ENCODE measurements at places on chromosomes 2 and 18.

GRCh38 chr2:44731505-44731904 lies 210.0 kb upstream of the SIX3 start:
- H3K36me3 ChIP-seq: no peaks in the 10 kb centered on the region
- no peak overlapping the region for H3K4me3 ChIP-seq
- H3K27ac ChIP-seq: no peak overlapping the region

GRCh38 chr2:176997792-176998169 lies 214.8 kb upstream of the HNRNPA3 start:
- no peak for DNase-seq
- peaks cover 5% of the 10 kb centered on the region for H3K4me1 ChIP-seq
- H3K27ac ChIP-seq: peak overlapping the region; percentile 23

DNA sequence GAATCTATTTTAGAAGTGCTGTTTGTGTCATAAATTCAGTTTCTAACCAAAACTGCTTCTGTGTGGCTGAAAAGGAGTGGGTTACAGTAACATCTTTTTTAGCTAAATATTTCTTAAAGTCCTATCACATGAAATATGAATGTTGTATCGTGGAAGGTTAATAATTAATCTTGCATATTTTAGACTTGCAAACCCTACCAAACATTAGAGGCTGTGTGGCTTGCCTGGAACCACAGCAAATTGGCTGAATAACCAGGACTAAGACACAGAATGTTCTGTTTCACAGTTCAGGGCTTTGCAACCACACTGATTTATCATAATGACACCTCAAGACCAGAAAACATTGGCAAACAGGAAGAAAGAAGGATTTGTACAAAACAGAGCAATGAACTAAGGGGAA lies 208.9 kb upstream of the CNTNAP5 start:
- H3K36me3 ChIP-seq: no peaks in the 10 kb centered on the region
- no peaks in the 10 kb centered on the region for H3K27me3 ChIP-seq
- H3K4me1 ChIP-seq: no peaks in the 10 kb centered on the region
- H3K4me3 ChIP-seq: no peak overlapping the region

DNA sequence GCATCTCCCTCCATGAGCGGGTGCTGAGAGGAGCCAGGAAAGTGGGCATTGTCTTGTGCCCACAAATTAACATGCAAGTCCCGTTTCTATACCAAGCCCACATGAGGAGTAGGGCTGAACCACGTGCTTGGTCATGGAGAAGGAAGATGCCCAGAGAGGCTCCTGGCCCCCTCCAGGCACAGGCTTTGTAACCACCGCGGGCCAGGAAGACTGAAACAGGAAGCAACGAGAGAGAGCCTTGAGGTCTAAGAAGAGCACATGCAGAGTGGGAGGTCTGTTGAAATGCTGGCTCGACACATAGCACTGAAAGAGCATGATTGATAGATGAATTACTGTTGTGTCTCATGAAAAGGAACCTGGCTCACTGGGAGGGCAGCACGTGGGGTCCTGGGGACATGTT lies 36.3 kb downstream of the VWA3B start:
- H3K27ac ChIP-seq: no peak overlapping the region
- no peaks in the 10 kb centered on the region for H3K4me1 ChIP-seq
- H3K36me3 ChIP-seq: no peaks in the 10 kb centered on the region

- H3K4me1 ChIP-seq: peaks cover 21% of the 10 kb centered on the region
- no peak overlapping the region for H3K4me3 ChIP-seq
- no peak for DNase-seq
- H3K27me3 ChIP-seq: no peaks in the 10 kb centered on the region
- H3K27ac ChIP-seq: no peak overlapping the region
Observed at GRCh38 chr18:23887493-23887892, 127.1 kb upstream of the TTC39C start.

DNA sequence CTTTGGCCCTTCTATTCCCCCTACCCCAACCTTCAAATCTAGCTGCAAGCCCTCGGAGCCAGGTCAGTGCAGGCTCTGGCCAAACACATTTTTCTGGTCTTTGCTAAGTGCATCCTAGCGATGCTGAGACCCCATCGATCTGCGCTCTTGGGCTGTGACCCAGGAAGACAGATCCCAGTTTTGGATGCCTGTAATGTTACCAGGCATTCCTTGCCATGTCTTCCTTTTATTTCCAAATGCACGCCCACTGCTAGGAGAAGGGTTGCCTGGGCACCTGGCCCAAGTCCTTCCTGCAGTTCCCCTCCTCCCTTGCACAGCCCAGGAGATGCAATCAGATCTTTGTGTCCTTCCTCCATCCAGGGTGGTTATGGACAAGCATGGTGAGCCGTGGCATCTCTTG lies 124.6 kb downstream of the TPGS2 start:
- no peak for DNase-seq
- H3K27ac ChIP-seq: no peak overlapping the region
- no peaks in the 10 kb centered on the region for H3K36me3 ChIP-seq

DNA sequence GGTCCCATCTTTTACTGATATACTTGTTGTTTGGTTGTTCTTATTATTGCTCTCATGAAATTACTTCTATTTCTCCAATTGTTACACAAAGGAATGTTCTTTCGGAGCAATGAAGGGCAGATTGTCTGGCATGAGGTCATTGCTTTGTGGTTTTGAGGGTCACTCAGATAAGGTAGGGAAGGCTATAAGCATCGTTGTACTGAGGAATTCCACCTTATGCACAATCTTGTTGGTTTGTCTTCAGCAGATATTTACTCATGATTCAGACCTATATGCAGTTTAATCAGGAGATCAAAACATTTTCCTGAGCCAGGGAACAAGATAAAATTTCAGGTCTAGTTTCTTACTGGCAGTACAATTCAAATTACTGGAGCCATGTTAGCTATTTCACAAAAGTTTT lies 163.0 kb upstream of the SPHKAP start:
- no peaks in the 10 kb centered on the region for H3K36me3 ChIP-seq
- H3K27ac ChIP-seq: no peak overlapping the region
- H3K27me3 ChIP-seq: no peaks in the 10 kb centered on the region

DNA sequence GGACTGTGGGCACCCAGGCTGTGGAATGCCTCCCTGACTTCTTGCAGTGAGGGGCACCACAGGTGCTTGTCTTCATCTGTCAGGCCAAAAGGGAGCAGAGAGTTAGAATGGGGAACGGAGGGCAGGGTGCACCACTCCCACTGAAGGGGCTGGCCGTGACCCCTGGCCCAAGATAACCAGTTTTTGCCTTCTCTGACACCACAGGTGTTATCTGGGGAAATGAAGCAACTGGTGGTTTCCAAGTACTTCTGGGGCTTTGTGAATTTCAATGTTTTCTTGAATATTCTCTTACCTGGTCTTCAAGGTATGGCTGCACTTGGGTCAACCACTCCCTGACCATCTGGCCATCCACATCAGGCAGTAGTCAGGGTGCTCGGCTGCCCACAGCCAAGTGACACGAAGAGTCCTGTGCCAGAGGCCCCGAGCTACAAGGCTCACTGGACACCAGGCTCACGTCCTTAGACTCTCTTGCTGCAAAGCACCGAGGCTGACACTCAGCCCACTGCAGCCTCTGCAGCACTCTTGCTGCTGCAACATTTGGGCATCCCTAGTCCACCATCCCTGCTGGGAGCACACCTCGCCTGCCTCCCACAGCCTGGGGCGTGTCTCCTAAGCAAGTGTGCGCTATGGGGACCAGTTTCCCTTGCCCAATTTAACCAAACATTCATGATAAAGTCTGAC lies 57.0 kb downstream of the FAM178B start:
- no peaks in the 10 kb centered on the region for H3K36me3 ChIP-seq
- no peak overlapping the region for H3K4me3 ChIP-seq
- H3K27ac ChIP-seq: no peak overlapping the region
- no peaks in the 10 kb centered on the region for H3K27me3 ChIP-seq
- DNase-seq: no peak

DNA sequence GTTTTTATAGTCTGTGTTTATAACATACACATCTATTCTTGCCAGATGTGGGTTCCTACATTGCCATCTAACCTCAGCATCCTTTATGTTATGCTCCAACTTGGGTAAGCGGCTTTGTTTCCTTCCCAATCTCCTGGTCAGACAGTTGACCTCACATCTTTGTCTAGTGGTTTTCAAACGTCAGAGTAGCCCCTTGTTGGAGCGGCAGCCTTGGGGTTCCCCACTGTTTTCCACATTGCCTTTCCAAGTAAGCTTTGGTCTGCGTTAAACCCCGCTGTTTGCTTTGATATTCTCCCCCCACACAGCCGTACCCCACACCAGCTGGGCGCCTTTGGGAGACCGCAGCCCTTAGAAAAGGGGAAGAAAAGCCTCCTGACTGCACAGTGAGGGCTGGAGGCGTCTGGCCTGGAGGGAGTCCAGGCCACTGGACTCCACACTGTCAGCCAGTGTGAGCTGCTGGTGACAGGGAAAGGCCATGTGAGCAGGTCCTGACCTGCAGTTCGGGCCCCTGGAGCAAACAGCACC lies 83.3 kb downstream of the MALT1 start:
- peaks cover 12% of the 10 kb centered on the region for H3K36me3 ChIP-seq
- no peak overlapping the region for H3K4me3 ChIP-seq
- no peaks in the 10 kb centered on the region for H3K27me3 ChIP-seq

DNA sequence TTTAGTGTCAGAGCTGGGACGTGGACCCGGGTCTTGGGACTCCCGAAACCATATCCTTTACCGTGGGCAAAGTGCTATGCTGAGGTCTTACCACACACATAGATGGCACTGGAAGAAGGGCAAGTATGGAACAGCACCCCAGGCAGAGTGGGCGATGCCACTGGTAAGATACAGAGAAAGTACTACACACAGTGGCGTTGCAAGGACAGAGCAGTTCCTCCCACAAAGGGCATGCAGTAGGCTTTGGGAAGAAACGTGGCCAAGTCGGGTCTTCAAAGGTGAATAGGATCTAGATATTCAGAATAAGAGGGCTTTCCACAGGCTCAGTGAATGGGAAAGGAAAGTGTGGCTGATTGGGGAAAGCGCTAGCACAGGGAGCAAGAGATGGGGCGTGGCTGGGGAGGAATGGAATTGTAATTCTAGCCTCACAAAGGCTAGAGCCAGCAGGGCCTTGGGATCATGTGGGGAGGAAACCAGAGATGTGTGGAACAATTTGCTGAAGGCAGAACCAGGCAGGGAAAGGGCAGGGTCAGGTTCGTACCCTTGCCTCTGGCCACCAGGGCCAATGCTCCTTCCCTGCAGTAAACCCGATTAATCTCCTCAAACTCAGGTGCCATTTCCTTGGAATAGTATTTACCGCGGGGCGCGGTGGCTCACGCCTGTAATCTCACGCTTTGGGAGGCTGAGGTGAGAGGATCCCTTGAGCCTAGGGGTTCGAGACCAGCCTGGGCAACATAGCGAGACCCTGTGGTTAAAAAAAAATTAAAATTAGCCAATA lies 36.0 kb downstream of the PCBP1 start:
- H3K4me1 ChIP-seq: peaks cover 71% of the 10 kb centered on the region
- no peaks in the 10 kb centered on the region for H3K27me3 ChIP-seq
- H3K4me3 ChIP-seq: peak overlapping the region; percentile 83
- H3K27ac ChIP-seq: peak overlapping the region; percentile 99

- H3K27me3 ChIP-seq: no peaks in the 10 kb centered on the region
- no peak overlapping the region for H3K27ac ChIP-seq
- peaks cover 20% of the 10 kb centered on the region for H3K4me1 ChIP-seq
- DNase-seq: peak; percentile 79
- no peak overlapping the region for H3K4me3 ChIP-seq
Observed at GRCh38 chr2:54942373-54942772, 107.9 kb downstream of the RTN4 start.

DNA sequence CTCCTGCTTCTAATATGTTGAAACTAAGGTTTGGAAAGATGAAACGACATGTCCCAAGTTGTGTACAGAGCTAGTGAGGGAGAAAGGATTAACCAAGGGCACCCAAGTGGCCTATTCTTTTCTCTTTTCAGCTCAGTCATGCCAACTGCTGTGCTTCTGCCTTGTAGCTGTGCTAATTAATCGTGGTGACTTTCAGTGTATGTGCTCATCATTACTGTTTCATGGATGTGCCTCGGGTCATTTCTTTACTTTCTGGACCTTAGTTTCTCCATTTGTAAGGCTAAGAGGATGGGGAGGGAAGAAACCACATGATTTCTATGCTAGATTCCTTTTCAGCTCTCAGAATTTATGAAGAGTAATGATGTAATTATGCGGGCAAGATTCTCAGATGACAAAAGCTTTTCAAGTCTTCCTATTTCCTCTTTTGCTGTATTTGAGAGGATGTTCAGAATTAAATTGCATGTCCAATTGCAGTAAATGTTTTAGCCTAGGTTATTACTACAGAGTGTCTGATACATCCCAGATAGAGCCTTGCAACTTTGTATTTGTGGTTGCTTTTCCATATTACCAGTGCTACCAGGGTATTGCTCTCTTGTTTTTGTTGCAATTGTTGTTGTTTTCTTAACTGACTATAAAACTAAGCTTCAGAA lies 621.2 kb downstream of the CNTNAP5 start:
- no peaks in the 10 kb centered on the region for H3K4me1 ChIP-seq
- DNase-seq: no peak
- no peak overlapping the region for H3K4me3 ChIP-seq
- H3K36me3 ChIP-seq: no peaks in the 10 kb centered on the region
- no peak overlapping the region for H3K27ac ChIP-seq
- H3K27me3 ChIP-seq: no peaks in the 10 kb centered on the region

DNA sequence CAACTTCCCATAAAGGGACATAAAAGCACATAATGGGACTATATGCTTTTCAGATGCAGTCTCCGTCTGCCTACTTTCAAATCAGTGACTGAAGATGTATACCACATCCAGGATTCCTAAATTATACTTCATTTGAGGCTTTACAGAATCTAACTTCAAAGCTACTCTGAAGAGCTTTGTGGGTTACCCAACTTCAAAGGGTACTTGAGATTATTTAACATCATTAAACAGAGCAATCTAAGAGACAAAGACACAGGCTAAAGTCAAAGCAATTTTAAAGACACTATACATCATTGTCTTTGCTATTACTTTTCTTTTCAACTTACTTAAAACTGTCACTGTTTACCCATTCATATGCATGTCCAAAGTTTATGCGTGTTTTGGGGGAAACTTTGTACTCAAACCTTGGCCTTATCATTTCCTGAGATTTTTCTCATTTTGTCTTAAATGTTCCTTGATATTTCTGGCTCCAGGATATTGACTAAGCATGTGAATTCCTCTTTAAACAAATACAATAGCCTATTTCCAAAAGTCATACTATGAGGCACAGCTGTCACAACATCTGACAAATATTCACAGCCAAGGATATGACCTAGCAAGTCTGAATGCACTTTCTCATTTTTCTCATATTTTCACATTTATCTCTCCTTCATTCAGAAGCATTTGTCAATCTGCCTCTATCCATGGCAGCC lies 1985.1 kb upstream of the PIK3C3 start:
- H3K4me3 ChIP-seq: no peak overlapping the region
- DNase-seq: no peak
- H3K27me3 ChIP-seq: no peaks in the 10 kb centered on the region
- no peaks in the 10 kb centered on the region for H3K36me3 ChIP-seq

GRCh38 chr2:36477746-36478145 lies 120.2 kb downstream of the FEZ2 start:
- DNase-seq: no peak
- no peaks in the 10 kb centered on the region for H3K27me3 ChIP-seq

DNA sequence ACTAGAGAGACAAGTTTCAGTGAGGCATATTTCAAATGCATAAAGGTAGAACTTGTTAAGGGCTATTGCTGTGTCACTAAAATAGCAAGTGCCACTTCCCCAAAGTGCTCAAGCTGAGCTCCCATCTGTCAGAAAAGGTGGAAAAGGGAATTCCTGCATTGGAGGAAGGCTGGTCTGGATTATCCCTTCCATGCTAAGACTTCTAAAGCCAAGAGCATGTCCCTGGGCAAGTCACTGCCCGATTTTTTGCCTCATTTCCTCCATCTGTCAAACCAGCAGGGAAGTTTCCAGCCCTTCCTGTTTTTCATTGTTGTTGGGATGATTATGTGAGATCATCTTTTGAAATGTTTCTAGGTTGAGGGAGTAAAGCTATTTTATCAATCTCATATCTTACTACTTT lies 175.5 kb downstream of the SETBP1 start:
- H3K4me1 ChIP-seq: no peaks in the 10 kb centered on the region
- no peak for DNase-seq
- H3K27me3 ChIP-seq: peaks cover 3% of the 10 kb centered on the region
- H3K4me3 ChIP-seq: no peak overlapping the region
- H3K27ac ChIP-seq: no peak overlapping the region
